Osteoblast (primary cell): ENCODE measurements at places on chromosomes 5 and 9. TPM values are rescaled to one million over a fixed set of nuclear protein-coding genes. Genes with fewer than 3 reads are reported as not detected.

- DNase-seq = peak; percentile 60
Measured at GRCh38 chr9:100098046-100098886, 534 bp downstream of the ERP44 start.

Gene RANBP3L
- 1.8 and 3.5 TPM in 2 replicates for total RNA-seq

Gene AK1
- total RNA-seq = 100 and 106 TPM in 2 replicates

GRCh38 chr5:98540056-98540455 lies 233.4 kb upstream of the RGMB start:
- no peak for DNase-seq

GRCh38 chr9:96620832-96621269 lies 1.2 kb upstream of the CDC14B start:
- no peak for DNase-seq

- DNase-seq = no peak
Measured at GRCh38 chr9:13023498-13023897, 248.7 kb downstream of the LURAP1L start.

Gene FCN2
- total RNA-seq = not detected in 2 replicates

DNA sequence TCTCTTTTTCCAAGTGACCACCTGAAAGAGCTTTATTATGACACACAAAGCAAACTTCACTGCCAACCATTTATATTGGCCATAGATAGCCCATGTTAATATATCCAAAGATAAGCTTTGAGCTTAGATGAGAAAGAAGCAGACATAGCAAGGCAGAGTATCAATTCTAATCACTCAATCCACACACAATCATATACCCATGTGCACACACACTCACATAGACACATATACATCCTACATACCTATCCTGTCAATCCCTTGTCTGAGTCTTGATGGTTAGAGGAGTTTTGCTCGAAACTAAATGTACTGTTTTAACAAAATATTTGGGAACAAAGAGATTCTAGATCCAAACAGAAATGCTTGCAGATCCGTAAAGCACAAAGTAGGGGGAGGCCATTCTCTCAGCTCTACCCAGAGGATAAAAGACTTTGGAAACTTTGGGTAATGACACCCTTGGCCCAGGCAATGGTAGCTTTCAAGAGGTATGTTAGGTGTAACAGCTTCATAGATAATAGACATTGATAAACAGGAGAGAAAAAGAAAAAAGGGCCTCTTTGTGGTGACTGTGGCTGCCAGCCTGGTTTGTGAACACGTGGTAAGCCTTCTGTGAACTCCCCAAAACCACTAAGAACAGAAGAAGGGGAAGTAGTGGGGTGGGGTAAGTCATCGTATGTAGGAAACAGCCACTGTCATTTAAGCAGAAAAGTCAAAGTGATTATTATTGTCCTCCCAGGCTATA lies 121.6 kb downstream of the TLR4 start:
- DNase-seq = no peak

Gene ARID3C
- under 0.01 TPM in 1 of 2 replicates, not detected in the other for total RNA-seq

Gene PCDHGA9
- 6.2 and 6.5 TPM in 2 replicates for total RNA-seq

- DNase-seq = no peak
Measured at GRCh38 chr5:60354311-60354710, 345.7 kb downstream of the DEPDC1B start.

- DNase-seq = no peak
Measured at GRCh38 chr5:170287532-170287931, 10.0 kb downstream of the LCP2 start.

GRCh38 chr9:114552706-114553105 lies 34.9 kb upstream of the ATP6V1G1 start:
- no peak for DNase-seq

Gene NTRK2
- total RNA-seq = 3.3 and 5.6 TPM in 2 replicates

- DNase-seq = no peak
Measured at GRCh38 chr9:133531293-133531692, 3.2 kb upstream of the ADAMTSL2 start.

DNA sequence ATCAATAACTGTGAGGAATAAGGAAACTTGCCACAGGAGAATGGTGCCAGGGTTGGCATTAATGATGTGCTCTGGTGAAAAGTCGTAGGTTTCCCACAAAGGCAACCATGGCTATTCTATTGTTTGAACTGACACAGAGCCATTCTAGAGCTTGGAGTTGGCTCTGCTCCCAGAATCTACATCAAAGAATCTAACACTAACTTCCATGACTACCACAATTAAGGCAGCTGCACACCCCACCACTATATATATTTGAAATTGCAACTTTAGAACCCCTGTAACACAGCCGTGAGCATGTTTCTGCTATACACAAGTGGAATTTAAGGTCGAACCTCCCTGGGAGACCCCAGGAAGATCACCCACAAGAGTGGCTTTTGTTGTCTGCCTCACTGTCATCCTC lies 89.7 kb upstream of the CCDC152 start:
- no peak for DNase-seq

DNA sequence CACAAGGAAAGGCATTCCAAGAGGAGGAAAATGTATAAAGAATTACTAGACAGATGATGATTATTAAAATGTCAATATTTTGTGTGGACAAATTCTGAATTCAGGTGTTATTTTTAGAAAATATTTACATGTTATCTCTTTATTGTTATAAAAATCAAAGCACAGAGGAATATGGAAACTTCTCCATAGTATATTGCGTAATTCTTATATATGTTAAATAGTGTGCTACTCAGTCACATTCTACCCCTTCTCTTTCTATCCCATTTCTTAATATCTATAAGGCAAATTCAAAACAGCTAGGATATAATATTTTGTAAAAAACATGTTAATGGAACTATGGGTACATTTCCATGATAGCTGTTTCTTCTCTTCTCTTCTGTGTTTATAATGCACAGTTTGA lies 546.8 kb upstream of the FTMT start:
- no peak for DNase-seq

GRCh38 chr5:42836070-42836769 lies 24.5 kb upstream of the SELENOP start:
- peak; percentile 26 for DNase-seq

DNA sequence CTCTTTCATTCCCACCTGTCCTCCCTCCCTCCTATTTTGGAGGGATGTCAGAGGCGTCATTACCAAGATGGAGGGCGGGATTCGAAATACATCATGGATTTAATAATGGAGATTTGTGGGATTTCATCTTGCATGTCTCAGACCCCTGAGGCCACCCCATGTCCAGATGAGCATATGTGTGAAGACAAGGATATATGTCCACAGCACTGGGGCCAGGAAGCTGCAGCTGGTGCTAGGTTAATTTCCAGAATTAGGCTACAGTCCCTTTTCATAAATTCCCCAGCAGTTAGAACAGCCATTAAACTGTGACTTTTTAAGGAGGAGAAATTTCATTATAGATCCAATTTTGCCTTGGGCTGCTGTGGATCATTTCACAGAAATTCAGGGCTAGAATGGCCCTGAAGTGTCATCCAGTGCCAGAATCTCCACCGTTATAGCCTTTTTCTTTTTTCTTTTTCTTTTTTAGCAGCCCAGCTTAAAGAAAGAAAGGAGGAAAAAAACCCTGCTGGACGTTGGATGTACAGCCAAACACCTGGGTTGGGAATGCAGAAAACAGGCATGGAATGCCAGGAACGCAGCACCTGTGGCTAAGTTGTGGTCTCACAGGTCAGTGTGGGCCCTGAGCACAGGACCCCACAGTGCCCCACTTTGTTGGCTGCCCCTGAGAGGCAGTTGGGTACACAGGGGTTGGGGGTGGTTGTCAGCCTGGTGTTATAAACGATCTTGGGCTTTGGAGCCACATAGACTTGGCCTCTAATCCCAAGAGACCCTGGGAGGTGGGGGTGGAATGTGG lies 50.2 kb upstream of the CXCL14 start:
- DNase-seq = no peak

Gene SUB1
- total RNA-seq = 101 and 115 TPM in 2 replicates

Gene SMIM33
- total RNA-seq = not detected in 2 replicates

DNA sequence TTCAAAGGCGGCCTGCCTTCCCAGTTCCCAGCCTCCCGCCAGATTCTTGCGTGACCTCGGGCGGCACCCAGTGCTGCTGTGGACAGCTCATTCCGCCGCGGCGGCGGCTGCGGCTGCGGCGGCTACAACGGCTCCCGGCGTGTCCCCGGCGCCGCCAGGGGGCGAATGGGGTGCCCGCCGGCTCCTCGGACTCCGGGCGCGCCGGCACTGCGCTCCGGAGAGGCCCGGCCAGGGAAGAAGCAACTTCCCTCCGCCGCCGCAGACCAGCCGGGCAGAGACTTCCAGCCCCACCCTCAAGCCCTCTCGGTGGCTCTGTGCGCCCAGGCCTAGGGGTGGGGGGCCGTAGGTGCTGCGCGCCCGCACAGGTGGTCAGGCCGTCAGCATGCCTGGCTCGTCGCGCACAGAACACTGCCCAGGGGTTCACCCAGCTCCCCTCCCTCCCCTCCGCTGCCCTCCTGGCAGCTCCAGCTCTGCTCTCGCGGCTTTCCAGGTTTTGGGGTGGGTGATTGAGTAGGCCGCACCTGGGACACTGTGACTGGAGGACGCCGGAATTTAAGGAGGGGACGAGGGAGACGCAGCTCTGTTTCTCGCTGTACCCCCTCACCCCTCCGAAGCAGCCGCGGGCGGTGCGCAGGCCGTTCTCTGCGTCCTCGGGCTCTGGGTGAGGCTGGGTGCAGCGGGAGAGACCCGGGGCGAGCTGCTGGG lies 20.2 kb downstream of the IGIP start:
- peak; percentile 99 for DNase-seq

- no peak for DNase-seq
Measured at GRCh38 chr5:101418713-101419118, 515.6 kb upstream of the ST8SIA4 start.

Gene ACER2
- 1.5 and 2.2 TPM in 2 replicates for total RNA-seq

DNA sequence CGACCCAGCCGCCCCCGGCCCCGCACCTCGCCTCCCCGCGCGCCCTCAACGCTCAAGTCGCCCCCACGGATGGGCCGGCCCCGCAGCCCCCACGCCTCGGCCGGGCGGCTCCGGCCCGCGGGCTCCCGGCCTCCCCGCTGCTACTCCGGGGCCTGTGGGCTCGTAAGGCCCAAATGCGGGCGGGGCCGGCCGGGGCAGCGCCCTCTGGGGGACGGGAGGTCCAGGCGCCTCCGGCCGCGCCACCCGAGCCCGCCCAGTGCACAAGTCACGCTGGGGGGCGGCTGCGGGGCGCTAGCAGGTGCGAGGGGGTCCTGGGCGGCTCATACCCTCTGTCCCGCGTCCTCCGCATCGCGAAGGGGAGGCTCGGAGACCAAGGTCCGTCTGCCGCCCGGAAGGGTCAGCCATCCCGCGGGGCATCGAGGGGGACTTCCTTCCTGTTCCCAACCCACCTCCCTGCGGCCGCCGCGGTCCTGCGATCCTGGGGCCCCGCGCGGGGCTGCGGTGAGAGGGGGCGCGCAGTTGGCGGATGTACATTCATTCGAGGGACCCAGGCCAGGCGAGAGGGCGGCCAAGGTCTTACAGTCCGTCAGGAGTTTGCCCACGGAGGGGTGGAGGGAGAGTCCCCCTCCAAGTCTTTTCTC lies at the start of gene CIZ1:
CIZ1 (minus strand) TSS at position 167 of the 641 bp plus-strand sequence. CDS start 715 bp downstream, outside the sequence.
- DNase-seq = peak; percentile 100

DNA sequence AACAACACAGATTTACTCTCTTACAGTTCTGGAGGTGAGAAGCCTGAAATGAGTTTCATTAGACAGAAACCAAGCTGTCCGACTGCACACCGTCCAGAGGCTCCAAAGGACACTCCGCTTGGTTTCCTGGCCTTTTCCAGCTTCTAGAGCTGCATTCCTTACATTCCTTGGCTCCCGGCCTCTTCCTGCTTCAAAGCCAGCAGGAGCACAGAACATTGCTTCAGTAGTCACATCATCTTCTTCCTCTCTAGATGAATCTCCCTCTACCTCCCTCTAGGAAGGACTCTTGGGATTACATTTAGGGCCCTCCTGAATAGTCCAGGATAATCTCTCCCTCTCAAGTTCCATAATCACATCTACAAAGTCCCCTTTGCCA lies 213.3 kb downstream of the CDK5RAP2 start:
- DNase-seq = peak; percentile 93

DNA sequence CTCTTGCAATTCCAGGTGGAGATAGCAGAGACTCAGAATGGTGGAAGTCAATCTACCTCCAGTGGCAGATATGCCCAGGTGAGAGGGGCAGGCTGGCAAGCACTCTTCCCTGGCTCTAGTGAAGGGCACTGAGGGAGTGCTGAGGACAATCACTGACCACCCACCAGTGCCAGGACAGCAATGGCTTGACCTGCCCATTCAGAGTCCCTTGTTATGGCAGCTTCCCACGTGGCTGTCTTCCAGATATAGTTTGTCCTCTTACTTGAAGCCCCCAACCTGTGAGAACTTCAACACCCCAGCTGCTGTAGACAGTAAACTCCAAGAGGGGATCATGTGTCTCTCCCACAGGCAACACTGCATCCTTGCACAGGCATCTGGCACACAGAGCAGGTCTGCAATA lies 104.7 kb downstream of the LHFPL2 start:
- no peak for DNase-seq

Gene DMRT1
- not detected in 2 replicates for total RNA-seq

Gene FYB1
- total RNA-seq = under 0.01 TPM in 1 of 2 replicates, not detected in the other

DNA sequence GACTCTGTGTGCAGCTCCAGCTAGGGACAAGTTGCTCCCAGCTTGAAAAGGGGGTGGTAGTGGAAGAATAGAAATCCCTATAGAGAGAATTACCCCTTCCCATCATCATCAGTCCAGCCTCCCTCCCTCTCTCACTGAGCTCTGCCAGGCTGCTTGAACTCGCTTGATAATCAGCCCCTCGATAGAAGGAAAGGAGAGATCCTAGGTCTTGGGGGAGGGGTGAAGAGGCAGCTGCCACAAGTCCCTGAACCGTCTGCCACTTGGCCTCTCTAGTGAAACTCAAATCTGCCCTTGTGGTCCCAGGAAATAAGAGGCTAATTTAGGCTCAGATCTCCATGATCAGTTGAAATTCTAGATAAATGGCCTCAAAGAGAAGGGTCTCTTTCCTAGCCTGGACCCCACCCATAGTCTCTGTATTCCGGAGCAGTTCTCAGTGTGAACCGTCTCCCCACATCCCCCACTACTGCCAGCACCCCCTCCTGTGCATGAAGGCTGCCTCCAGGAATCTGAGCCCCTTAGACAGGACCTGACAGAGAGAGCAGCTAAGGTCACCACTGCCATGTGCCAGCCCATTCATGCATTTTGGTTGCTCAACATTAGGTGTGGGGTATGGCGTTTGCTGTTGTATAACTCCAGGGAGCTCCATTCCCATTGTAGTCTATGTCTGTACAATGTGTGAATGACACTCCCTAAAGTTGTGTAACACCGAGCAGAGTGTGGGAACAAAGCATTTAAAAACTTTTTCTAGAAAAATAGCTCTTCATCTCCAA lies 5.5 kb downstream of the DNAJB5 start:
- no peak for DNase-seq

- DNase-seq = peak; percentile 91
Measured at GRCh38 chr9:29211580-29212396, 1638.5 kb upstream of the C9orf72 start.

DNA sequence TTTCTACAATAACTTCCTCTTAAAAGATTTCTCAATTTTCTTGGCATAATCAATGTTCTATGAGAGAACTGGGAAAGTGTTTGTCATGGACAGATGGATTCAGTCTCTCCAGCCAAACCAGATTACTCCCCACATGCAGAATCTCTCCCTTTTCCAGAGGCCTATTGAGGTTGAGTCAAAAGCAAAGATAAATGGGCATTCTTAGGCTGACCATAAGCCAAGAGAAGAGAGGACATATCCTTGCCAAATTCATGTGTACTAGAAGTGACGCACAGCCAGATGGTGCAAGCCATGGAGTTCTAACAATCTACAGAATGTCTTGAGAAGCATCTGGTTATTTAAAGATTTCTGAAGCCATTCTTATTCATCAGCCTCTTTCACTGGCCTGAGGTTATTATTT lies 2115.0 kb downstream of the MAT2B start:
- DNase-seq = no peak
